ENCODE measurements at places on chromosomes 1 and 21.
A peak's percentile ranks its signal among the peaks of the same experiment; 100 is the strongest.

GRCh38 chr1:204723131-204723787, 37.7 kb upstream of the LRRN2 start:
- peak; percentile 65 for DNase-seq

DNA sequence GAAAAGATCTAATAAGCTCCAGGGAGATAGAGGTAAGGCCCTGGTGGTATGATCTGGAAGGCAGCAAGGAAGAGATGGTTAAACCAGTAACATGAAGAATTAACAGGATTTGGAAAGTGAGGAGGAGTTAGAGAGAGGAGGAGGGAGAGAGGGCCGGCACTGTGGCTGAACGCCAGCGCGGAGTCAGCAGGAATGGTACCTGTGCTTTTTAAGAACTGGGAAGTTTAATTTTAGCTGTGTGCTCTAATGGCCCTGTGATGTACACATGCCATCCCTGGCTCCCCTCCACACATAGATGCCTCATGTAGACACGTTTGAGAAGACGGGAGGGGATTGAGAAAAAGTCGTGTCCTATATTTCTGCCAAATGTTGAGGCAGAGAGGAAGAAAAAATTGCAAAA, 13.8 kb upstream of the AVPR1B start:
- no peak for DNase-seq

- DNase-seq, result no peak
Observed at GRCh38 chr1:38068220-38068979, 21.8 kb upstream of the POU3F1 start.

DNA sequence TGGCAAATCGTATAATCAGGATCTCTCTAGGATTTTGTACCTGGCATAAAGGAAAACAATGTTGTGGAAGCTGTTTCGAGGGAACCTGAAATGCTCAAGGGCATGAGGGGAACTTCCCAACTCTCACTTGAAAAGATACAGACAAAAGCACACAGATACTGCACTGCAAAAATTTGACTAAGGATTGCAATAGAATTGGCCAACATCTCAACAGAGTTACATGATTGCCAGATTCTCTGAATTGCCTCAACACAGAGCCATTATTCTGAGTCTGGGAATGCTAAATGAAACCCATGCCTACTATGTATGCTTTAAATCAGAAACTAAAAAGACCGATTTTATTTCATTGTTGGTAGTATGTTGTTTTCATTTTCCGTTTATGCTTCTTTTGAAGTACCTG, 16.0 kb downstream of the KRTAP19-8 start:
- no peak for DNase-seq

- DNase-seq, result no peak
Observed at GRCh38 chr21:16305686-16306085, 575.9 kb downstream of the USP25 start.

DNA sequence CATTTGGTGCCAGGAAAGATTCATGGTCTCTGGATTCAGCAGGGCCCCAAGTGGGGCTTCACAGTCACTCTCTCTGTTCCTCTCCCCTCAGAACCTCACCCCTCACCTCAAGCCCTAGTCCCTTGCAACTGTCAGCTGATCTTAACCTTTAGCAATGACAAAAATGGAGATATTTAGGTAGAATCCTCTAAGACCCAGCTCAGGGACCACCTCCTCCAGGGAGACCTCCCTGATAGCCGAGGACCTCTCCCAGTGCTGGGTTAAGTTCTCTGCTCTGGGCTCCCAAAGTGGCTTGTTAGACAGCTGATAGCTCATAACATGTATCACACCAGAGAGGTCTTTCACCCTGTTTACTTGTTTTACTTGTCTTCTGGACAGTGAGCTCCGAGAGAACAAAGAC, 257.6 kb upstream of the KIAA0040 start:
- DNase-seq, result no peak

- DNase-seq, result no peak
Observed at GRCh38 chr1:59506952-59507351, 210.1 kb downstream of the FGGY start.

DNA sequence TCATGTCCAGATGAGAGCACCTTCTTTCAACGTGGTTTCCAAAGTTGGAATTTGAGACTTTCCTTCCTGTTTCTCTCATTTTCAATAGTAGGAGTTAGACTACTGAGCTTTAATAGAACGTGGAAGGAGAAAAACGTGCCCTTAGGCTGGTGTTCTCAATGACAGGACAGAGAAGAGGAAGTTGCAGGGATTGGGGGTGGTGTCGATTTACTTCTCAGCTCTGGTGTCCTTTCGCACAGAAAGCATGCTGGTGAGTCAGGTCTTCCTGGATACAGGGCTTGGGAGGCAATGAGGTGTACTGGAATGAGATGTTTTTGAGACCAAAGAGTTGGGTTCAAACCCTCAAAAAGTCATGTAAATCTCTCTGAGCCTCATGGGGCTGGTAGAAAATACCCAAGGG, 67.1 kb downstream of the HIVEP3 start:
- no peak for DNase-seq

GRCh38 chr1:165884690-165885304, 57.4 kb downstream of the UCK2 start:
- no peak for DNase-seq

GRCh38 chr1:24526940-24527542, 24.4 kb downstream of the RCAN3 start:
- DNase-seq, result no peak

DNA sequence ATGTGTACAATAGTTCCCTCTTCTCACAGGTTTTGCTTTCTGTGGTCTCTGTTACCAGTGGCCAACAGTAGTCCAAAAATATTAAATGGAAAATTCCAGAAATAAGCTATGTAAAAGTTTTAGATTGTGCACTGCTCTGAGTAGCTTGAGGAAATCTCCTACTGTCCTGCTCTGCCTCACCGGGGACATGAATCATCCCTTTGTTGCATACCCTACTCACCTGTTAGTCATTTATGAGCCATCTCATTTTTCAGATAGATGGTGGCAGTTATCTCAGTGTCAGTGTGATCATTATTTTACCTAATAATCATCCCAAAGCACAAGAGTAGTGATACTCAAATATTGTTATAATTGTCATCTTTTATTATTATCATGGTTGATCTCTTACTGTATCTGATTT, 688.1 kb downstream of the PLA2G4A start:
- no peak for DNase-seq

DNA sequence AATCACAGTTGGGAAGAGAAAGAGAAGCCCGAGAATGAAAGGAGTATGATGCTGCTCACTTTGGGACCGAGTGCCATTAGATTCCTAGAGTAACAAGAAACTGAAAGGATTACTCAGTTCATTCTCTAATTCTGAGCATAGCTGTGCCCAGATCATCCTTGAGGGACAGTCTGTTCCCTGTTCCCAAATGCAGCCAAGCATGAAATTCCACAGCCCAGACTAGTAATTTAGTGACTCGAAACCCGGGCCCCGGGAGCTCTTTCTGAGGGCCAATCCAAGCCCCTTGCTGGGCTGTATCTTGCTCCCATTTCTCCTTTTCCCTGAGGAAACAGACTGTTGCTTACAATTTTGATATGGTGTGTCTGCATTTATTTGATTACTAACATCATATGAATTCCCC, 30.0 kb upstream of the ETS2 start:
- no peak for DNase-seq

DNA sequence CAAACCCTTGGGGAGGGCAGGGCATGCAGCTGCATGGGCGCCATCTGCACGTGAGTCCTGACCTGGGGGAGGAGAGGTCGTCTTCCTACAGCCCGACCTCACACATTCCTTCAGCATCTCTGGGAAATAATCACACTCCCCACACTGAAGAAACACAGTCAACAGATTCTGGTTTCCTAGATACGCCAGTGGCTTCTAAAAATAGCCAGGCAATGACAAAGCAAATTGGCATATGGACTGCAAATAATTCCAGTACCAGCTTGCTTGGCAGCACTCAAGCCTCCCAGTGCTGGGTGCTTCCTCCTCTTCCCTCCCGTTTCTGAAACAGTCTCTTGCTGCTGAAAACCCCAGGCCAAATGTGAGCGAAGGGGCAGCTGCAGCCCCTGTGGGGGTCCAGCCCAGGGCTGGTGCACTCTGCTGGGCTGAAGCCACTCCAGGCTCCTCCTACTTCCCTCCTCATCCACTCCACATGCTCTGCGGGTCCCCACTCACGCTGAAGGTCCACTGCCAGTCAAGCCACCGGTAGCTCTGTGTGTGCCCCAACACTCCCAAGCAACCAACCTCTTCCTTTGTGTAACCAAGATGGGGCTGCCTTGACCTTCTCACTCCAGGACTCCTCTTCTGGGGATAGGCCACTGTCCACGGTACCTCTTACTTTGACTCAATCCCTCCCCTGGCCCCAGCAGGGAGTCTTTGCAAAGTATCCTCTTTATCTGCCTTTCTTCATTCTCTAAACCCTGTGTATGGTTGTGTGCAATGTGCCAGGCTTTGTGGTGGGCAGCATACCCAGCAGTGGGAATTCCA, 69.0 kb downstream of the KCND3 start:
- DNase-seq, result peak; percentile 56

GRCh38 chr1:66013371-66013770, 220.7 kb downstream of the PDE4B start:
- no peak for DNase-seq

- no peak for DNase-seq
Observed at GRCh38 chr21:30996728-30997127, 41.5 kb downstream of the KRTAP19-8 start.

GRCh38 chr21:33314111-33314510, 10.7 kb upstream of the IFNAR1 start:
- no peak for DNase-seq

DNA sequence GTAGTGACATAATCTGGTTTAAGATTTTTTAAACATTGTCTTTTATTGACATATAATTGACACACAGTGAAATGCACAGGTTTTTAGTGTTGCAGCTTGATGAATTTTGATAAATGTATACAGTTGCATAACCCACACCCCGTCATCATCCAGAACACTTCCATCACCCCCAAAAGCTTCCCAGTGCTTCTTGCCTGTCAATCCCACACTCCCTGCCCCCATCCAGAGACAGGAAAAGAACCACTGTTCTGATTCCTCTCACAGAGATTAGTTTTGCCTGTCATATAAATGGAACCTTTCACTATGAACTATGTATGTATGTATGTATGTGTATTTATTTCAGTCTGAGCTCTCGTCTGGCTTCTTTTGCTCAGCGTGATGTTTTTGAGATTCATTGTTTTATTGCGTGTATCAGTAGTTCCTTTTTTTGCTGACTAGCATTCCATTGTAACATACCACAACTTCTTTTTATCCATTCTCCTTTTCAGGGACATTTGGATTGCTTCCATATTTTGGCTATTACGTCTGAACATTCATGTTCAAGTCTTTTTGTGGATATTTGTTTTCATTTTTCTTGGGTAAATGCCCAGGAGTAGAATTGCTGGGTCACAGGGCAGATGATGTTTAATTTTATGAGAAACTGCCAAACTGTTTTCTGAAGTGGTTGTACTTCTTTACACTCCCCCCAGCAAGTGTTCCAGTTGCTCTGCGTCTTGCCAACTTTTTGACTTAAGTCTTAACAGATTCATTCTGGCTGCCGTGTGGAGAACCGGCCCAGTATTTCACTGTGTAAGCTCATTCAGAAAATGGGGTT, 8.7 kb downstream of the UBIAD1 start:
- no peak for DNase-seq

- DNase-seq, result no peak
Observed at GRCh38 chr1:232170909-232171308, 459.0 kb downstream of the SIPA1L2 start.

GRCh38 chr1:109621379-109622136, 1.9 kb downstream of the AMPD2 start:
- DNase-seq, result no peak

- no peak for DNase-seq
Observed at GRCh38 chr1:98398092-98398491, 263.4 kb upstream of the SNX7 start.

DNA sequence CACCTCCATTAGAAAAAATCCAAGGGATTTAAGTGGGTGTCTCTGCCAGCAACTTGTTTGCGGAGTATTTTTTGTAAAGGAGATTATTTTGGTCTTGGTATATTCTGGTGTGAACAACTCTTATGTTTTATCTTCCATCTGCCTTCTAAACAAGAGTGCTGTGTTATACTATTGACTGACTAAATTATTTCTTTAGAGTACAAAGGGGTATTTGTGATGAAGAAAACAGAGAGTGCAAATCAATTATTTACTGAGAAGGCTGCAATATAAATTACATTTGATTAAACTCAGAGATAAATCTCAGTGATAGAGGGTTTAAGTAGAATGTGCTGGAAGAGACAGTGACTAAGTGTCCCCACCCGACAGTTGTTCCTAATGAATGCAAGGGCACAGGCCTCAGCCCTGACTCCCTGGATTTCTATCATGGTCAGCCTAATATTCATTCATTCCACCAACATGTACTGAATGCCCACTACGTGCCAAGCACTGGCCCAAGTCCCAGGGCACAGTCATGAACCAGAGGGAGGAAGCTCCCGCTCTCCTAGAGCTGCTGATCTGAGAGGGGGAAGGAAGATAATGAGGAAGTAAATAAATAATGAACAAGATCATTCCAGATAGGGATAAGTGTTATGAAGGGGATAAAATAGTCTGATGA, 196.9 kb upstream of the C8B start:
- DNase-seq, result no peak
